ENCODE measurements at places on chromosomes 5 and 9.

GRCh38 chr5:173051746-173052145 lies 4.4 kb upstream of the CREBRF start:
- peaks cover 9% of the 10 kb centered on the region for H3K4me1 ChIP-seq
- H3K4me3 ChIP-seq = no peak overlapping the region
- no peak for DNase-seq

DNA sequence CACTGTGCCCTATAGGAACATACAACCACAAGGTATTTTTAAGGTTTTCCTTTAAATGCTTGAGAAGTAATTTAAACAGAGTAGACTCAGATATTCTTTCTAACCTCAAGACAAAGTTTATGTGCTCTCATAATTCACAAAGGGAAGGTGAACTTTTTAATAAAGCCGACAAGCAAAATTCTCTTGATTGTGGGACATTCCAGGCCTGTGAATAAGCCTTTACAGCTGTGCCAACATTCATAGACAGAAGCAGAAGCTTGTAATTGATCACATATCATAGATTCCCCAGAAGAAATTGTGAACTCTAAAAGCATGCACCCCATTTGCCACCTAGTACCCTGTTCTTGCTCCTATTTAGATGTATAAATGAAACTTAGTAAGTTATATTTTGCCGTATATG lies 1107.8 kb upstream of the SEMA6A start:
- no peaks in the 10 kb centered on the region for H3K27me3 ChIP-seq
- no peak overlapping the region for H3K27ac ChIP-seq
- no peaks in the 10 kb centered on the region for H3K36me3 ChIP-seq
- H3K4me3 ChIP-seq = no peak overlapping the region
- no peaks in the 10 kb centered on the region for H3K4me1 ChIP-seq

DNA sequence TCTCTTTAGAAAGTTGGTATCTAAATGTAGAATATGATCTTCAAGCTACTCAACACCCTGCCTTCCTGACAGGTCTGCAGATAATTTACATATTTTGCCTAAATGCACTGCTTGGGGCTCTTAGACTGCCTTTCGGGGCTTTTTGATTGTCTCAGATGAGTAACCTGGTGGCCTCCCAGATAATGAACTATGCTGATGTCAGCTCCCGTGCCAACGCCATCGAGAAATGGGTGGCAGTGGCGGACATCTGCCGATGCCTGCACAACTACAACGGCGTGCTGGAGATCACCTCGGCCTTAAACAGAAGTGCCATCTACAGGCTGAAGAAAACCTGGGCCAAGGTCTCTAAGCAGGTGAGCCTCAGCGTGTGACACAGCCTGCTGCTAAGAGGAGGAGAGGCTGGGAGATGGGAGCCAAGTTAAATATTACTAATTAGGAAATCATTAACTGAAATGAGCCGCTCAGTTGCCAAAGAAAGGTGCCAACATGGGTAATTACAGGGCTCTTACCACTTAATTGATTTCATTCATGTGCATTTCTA lies 20.8 kb upstream of the CKMT2 start:
- H3K36me3 ChIP-seq = peaks cover 4% of the 10 kb centered on the region
- no peak overlapping the region for H3K4me3 ChIP-seq
- H3K27me3 ChIP-seq = no peaks in the 10 kb centered on the region
- no peaks in the 10 kb centered on the region for H3K4me1 ChIP-seq
- H3K27ac ChIP-seq = no peak overlapping the region

DNA sequence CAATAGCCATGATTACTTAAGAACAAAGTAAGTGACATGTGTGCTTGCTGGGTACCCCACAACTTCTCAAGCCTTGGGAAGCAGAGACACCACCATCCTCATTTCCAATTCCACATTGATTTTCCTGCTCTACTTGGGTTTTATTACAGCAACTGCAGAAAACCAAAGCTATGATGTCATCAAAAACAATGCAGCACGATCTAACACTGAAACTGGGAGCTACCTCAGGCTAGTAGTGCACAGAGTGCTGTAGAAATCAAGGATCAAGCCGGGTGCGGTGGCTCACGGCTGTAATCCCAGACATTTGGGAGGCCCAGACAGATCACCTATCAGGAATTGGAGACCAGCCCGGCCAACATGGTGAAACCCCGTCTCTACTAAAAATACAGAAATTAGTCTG lies 174.4 kb upstream of the MSX2 start:
- no peak overlapping the region for H3K4me3 ChIP-seq
- H3K27me3 ChIP-seq = no peaks in the 10 kb centered on the region
- no peaks in the 10 kb centered on the region for H3K4me1 ChIP-seq
- no peak for DNase-seq
- no peaks in the 10 kb centered on the region for H3K36me3 ChIP-seq
- H3K27ac ChIP-seq = no peak overlapping the region

DNA sequence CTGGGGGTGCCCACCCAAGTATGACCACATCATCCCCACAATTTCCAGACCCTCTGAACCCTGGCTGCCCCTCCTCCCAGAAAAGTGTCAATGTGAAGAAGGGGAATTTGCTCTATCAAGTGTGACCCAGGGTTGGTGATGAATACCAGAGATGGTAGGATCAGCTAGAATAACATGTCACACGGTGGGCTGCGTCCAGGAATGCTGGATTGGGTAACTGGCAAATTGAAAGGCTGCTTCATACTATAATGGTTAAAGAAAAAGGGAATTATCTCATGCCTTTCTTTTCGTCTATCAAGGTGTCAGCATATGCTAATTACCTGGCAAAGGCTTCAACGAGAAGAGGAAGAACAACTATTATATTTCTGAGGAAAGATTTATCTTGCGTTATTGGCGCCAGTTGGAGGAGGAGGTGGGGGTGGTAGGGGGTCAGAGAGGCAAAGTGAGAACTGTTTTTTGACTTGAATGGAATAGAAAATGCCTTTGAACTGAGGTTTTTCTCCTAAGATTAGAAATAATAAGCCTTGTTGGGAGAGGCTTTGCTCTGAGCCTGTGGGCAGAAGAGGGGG lies 27.8 kb upstream of the ARAP3 start:
- no peaks in the 10 kb centered on the region for H3K4me1 ChIP-seq
- no peak overlapping the region for H3K4me3 ChIP-seq
- no peaks in the 10 kb centered on the region for H3K27me3 ChIP-seq
- no peak overlapping the region for H3K27ac ChIP-seq

- no peaks in the 10 kb centered on the region for H3K4me1 ChIP-seq
- no peaks in the 10 kb centered on the region for H3K36me3 ChIP-seq
- no peaks in the 10 kb centered on the region for H3K27me3 ChIP-seq
- H3K27ac ChIP-seq = no peak overlapping the region
These were observed 57.7 kb upstream of the STC2 start for GRCh38 chr5:173385832-173386360.

DNA sequence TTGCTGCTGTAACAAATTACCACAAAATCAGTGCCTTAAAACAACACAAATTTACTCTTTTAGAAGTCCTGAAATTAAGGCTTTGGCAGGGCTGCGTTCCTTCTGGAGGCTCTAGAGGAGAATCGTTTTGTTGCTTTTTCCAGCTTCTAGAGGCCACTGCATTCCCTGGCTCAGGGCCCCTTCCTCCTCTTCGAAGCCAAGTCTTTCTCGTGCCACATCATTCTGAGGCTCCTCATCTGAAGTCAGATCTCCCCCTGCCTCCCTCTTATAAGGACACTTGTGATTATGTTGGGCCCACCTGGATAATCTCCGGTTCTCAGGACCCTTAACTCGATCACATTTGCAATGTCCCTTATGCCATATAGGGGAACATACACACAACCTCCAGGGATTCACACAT lies 48.0 kb downstream of the SLC22A5 start:
- H3K27ac ChIP-seq = no peak overlapping the region
- DNase-seq = no peak
- H3K27me3 ChIP-seq = no peaks in the 10 kb centered on the region
- no peak overlapping the region for H3K4me3 ChIP-seq
- no peaks in the 10 kb centered on the region for H3K36me3 ChIP-seq
- peaks cover 94% of the 10 kb centered on the region for H3K4me1 ChIP-seq

DNA sequence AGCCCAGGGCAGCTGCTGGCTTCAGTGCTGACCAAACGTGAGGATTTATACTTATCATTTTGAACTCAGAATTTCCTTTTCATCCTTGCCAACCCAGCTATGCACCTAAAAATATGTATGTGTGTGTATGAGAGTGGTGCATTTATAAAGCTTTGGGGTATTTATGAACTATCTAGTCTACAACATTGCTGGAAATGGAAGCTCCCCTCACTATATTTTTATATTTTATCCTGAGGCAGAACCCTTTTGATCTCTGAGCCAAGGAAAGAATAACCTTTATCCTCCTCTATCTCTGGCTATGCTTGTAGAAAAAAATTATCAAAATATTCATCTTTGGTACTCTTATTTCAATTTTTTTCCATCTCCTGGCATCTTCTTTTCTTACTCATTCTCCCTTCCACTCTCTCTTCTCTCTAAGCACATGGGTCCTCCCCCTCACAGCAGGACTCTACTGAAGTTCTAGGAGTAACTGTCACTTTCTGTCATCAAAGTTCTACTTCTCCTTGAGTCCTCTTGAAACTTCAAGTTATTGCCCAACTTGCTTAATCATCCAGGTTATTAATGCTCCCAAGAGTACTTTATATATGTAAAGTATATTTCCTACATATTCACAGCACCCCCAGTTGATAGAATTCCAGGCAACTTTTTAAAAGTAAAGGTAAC lies 190.9 kb downstream of the HINT1 start:
- no peak overlapping the region for H3K27ac ChIP-seq
- no peaks in the 10 kb centered on the region for H3K36me3 ChIP-seq
- H3K4me3 ChIP-seq = no peak overlapping the region
- no peaks in the 10 kb centered on the region for H3K4me1 ChIP-seq

DNA sequence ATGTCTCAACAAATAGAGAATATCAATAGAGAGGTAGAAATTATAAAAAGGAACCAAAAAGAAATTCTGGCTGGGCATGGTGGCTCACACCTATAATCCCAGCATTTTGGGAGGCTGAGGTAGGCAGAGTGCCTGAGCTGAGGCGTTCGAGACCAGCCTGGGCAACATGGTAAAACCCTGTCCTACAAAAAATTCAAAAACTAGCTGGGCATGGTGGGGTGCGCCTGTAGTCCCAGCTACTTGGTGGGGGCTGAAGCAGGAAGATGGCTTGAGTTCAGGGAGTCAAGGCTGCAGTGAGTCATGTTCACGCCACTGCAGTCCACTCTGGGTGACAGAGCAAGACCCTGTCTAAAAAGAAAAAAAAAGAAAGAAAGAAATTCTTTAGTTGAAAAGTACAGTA lies 24.9 kb downstream of the IPPK start:
- no peaks in the 10 kb centered on the region for H3K27me3 ChIP-seq
- H3K36me3 ChIP-seq = peaks cover 65% of the 10 kb centered on the region
- no peak overlapping the region for H3K27ac ChIP-seq
- no peak overlapping the region for H3K4me3 ChIP-seq
- DNase-seq = no peak
